ENCODE measurements at places on chromosomes 3 and 15.

DNA sequence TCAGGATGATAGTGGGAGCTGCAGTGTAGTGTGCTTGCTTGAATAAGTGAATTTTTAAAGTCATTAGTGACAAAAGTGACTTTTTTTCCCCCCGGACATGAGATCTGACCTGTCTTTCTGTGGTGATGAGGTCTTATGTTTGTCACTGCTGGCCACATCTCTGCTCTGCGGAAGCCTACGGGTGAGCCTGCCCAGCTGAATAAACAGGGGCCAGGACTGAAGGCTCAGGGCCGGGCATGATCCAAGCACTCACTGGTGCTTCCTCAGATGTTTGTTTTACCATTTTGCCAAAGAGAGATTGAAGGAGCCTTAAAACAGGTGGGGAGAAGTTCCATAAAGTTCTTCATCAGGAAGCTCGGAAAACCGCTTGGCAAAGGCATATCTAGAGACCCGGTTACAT lies 35.0 kb downstream of the RPL39L start:
- DNase-seq, result no peak

GRCh38 chr15:82871358-82871757 lies 61.9 kb downstream of the WHAMM start:
- DNase-seq, result no peak

DNA sequence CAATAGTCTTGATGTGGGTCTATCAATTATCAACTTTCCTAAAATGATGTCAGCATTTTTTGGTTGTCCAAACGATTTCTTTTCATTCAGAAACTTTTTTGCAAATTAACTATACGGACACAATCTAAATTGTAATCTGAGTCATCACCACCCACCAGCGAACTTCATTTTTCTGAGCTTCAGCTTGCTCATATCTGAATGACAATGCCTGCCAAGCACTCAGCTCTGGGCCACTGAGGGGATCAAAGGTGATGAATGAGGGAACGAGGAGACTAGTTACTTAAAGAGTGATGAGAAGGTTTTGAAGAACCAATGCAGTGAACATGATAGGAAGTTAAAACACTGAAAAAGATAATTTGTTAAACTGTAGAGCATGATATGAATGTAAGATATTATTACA lies 14.9 kb upstream of the TBC1D23 start:
- DNase-seq, result no peak

DNA sequence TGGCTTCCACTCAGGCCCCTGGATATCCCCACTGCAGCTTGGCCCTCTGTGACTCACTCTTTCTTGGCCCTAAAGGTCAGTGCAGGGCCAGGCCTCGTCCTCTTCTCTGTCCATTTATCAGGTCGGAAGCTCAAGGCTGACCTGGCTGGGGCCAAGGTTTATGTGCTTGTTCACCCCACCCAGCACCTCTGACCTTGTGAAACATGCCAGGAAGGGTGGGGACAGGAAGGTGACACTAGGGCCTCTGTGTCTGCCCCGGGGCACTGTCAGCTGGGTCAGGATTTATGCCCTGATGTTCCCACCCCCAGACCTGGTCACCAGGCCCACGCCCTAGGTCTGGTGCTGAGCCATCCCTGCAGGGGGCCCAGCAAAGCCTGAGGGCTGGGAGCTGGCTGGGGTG lies 103.8 kb downstream of the FBLN2 start:
- no peak for DNase-seq

DNA sequence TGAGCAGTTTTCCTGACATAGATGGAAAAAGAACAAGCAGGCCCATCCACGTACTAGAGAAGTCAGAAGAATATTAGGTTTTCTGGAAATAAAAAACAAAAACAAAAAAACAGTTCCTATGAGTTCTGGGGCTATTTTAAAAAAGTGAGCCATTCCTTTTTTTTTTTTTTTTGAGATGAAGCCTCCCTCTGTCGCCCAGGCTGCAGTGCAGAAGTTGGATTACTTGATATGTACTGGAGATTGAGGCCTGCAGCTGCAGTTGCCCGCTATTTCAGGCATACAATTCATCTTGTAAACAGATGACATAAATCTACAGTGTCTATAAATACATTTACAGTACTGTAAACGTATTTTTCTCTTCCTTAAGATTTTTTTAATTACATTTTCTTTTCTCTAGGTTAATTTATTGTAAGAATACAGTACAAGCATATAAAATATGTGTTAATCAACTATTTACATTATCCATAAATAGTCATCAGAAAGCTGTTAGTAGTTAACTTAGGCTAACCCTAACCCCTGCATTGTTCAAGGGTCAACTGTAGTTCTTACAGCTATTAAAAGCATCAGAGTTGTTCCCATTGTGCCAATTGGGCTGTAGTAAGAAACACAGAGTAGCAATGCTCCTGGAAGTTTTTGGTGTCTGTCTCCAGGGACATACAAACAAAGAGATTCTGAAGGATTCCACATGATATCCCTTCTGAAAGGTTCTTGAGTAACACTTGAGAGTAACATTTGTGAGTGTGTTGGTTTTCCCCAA lies 11.2 kb upstream of the ACTL6A start:
- no peak for DNase-seq

GRCh38 chr3:150409512-150410310 lies 1.6 kb downstream of the TSC22D2 start:
- DNase-seq, result peak; percentile 73

- no peak for DNase-seq
These were observed 150.3 kb downstream of the ALCAM start for GRCh38 chr3:105516972-105517371.

DNA sequence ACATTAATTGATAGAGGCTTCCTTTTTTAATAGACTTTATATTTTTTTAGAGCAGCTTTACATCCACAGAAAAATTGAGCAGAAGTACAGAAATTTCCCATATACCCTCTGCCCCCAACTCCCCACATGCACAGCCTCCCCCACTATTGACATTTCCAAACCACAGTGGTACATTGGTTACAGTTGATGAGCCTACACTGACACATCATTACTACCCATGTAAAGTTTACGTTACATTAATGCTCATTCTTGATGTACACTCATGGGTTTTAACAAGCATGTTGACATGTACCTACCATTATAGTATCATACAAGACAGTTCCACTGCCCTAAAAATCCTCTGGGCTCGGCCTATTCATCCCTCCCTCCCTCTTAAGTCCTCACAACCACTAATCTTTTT lies 78.7 kb downstream of the USF3 start:
- DNase-seq, result no peak

- DNase-seq, result no peak
These were observed 120.1 kb downstream of the VGLL4 start for GRCh38 chr3:11523572-11524101.

DNA sequence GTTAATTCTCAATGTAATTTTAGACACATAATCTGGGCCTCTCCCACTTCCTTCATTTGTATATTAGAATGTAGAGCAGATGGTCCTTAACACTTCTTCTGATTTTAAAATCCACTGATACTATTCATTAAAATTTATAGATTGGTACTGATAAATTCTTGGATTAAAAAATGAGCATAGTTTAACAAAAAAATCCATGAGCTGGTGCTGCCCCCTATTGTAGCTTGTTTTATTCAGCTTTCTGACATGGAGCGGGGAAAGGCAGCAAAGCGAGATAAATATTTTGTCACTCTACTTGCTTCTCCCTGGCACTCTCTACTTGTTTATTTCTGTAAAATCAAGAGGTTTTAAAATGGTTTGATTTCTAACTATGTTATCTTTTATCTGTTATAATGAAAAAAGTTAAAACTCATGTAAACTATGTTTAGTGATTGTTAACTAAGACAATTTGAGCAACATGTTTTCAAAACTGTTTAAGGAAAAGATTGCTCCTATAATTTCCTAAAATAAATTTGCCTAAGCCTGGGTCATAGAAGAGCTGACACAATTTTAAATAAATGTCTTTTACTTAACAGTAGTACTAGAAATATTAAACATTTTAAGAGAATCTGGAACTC lies 26.5 kb upstream of the PLOD2 start:
- DNase-seq, result peak; percentile 5

DNA sequence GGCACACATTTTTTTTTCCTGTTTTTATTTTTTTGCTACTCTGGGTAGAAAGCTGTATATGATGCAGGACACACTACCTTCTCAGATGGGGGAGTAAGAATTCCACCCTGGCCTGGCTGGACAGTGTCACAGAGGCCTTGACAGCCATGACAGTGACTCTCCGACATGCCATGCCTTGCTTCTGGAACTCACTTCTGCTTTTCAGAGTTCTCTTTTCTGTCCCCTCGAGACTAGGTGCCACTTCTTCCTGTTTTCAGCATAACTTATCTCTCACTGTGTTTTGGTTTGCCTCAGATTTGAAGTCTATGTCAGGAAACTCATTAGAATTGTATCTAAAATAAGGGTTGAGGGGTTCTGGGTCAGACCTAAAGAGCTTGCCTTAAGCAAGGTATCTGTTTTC lies 69.1 kb upstream of the SEC13 start:
- DNase-seq, result no peak

GRCh38 chr3:10740954-10741353 lies 75.1 kb upstream of the SLC6A11 start:
- DNase-seq, result no peak

DNA sequence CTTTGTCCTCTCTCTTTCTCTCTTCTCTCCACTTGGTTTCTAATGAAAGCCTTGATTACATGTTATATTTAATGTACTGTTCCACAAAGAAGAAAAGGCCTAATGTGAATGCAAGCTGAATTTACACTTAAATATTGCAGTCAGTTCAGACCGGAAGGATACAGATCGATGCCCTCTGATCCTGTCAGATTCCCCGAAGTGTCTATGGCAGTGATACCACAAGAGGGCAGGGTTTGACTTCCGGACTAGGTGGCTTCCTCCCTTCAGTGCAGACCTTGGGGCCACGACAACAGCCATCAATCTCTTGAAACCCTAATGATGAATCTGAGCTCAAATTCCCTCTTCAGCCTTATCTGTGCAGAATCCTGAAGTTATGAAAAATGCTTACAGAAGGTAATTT lies 29.5 kb downstream of the AGTR1 start:
- peak; percentile 30 for DNase-seq

- no peak for DNase-seq
These were observed 8.4 kb downstream of the SHF start for GRCh38 chr15:45179221-45179985.

GRCh38 chr3:95905182-95905581 lies 909.2 kb upstream of the EPHA6 start:
- no peak for DNase-seq

DNA sequence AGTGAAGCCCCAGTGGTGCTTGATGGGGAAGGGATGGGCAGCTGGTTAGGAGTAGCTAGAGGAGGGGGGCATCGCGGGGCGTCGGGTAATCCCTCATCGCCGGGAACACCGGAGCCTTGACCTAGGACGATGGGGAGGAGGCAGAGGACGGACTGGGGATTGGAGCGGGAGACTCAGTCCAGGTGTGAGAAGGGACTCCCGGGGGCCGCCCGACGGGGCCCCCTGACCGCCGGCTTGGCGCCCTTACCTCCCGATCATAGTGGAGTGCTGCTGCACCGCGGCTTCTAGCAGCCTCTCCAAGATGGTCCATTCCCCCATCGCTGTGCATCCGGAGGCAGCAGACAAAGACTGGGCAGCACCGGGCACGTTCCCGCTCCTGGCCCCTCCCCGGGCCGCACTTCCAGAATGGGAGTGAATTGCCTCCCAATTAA lies 612 bp downstream of the GJD2 start:
- DNase-seq, result no peak

DNA sequence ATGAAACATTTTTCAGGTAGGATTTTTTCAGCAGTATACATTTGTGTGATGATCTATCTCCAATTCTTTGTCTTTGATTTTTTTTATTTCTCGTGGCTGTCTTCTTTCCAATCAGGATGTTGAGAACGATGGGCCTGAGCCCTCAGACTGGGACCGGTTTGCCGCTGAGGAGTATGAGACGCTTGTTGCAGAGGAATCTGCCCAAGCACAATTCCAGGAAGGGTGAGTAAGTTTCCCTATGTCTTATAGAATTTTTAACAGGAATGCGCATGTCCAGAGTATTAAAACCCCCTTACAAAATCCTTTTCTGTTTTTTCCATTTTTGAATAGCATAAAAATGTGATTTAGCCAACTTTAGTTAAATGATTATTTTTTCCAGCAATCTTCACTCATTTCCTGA lies 90.0 kb downstream of the MSL2 start:
- DNase-seq, result no peak

DNA sequence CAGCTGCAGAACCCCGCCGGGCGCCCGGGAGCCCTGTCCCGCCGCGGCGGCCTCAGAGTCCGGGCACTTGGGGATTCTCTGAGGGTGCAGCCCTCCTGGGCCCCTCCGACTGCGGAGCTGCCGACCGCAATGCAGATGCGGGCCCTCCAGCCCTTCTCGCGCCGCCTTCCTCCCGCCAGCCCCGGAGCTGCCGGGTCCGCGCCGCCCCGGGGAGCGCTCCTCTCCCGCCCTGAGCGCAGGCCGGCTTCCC lies 320 bp upstream of the ACAN start:
- DNase-seq, result no peak

GRCh38 chr3:175985781-175986180 lies 1126.6 kb downstream of the NAALADL2 start:
- no peak for DNase-seq

GRCh38 chr3:155326901-155327300 lies 33.4 kb upstream of the STRIT1 start:
- no peak for DNase-seq

DNA sequence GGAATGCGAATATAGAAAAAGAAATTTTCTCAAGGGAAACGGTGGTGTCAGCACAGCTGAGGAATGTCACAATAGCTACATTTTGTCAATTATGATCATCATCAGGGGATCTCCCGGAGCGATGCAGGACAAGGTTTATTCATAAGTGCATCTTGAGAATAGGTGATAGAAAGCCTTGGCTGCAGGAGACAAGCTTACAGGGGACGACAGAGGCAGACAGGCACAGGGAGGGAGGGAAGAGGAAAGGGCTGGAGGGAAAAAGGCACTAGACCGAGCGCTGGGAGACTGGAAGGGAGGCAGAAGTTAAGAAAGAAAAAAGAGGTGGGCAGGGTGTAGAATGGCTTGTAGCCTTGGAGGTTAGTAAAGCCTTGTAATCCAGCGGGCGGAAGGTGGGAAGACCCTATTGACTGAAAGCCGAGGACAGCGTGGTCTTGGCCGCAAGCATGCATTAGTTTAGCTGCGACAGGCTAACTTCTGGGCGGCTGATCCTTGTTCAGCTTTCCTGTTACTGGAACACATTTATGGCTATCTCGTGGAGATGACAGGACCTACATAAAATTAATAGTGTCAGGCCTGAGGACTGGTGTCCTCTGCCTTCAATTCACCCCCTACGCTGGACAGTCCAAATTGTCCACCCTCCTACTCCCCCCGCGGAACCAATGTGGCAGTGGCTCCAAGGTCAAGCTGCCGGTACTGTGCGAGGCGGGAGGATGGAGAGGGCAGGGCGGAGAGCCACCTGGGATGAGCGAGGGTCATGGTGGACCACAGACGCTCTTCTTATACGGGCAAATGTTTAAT lies 1.4 kb upstream of the NECTIN3 start:
- peak; percentile 33 for DNase-seq

DNA sequence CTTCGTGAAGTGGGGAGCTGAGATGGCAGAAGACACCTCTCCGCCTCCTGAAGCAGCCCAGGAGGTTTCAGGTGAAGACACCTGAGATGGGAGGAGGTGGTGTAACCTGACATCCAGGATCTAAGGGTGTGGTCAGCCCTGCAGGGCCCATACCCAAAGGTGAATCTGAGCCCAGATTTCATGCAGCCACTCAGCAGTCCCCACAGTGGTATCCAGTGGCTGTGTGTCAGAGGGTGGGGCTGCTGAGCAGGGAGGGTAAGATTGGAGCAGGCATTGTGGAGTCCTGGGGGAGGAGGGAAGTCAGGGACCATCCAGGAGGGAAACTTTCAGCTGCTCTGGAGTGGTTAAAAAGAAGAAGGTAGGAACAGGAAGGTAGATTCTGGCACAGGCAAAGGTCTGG lies 46.0 kb upstream of the SMAD6 start:
- no peak for DNase-seq

Data from caudate nucleus (tissue), 63 donors.